ENCODE measurements at places on chromosomes 16 and 17.

DNA sequence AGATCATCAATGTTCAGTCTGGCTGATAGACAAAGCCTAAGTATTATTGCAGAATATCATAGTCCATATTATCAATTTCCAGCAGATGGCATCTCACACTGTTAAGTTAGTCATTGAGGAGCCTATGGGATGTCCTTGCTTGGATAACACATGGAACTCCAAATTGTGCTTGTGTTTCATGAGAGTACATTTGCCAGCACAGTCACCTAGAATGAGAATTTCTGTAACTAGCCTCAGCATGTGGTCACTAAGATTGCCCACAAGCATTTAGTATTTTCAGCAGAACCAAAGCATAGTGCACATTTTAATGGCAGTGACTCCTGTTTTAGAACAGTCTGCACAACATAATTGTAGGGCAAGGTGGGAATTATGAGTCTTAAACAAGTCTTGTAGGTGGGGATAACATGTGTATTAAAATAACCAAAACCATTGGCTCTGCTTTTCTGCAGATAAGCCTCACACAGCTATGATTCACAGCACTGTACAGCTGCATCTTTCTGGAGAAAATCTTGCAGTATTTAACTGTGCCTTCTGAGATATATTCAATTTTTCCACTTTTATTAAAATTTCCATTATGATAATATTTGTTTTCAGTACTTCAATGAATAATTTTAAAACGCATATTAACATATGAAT is 882.8 kb upstream of the SOX9 start:
- DNase-seq = no peak

DNA sequence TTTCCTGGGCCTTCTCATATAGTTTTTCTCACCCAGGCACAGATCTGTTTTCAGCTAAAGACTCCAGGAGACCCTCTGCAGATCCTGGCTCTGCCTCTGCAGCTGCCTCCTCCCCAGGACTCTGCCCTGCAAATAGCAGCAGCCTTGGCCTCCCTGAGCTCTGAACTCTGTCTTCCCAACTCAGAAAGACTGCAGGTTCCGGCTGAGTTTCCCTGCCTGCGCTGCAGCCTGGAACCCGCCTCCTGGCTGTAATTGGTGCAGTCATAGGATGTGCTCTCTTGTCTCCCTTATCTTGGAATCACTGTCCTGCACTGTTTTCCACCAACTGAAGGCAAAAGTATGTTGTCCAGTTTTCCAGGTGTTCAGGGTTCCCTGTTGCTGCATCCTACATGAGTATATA is 14.3 kb upstream of the DNASE1 start:
- no peak for DNase-seq

GRCh38 chr17:78550464-78550863 is 26.7 kb downstream of the DNAH17 start:
- no peak for DNase-seq

DNA sequence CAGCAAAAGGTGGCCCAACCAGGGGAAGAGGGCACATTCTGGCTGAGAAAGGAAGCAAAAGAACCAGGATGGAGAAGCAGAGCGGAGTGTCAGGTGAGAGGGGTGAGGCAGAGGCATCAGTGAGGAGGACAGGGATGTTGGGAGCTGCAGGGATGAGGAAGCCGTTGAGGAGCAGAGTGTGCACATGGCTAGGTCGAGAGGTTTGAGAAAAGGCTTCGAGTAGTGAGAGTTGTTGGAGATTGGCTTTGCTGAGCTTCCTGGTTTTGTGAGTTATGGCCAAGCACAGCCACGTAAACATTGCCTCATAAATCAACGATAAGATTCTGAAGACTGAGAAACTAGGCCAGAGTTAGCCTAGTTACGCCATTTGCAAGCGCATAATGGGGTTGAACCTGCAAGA is 26.9 kb downstream of the DNAH2 start:
- no peak for DNase-seq
